GM19239 (cell line): ENCODE measurements at places on chromosomes 2 and 18.

DNA sequence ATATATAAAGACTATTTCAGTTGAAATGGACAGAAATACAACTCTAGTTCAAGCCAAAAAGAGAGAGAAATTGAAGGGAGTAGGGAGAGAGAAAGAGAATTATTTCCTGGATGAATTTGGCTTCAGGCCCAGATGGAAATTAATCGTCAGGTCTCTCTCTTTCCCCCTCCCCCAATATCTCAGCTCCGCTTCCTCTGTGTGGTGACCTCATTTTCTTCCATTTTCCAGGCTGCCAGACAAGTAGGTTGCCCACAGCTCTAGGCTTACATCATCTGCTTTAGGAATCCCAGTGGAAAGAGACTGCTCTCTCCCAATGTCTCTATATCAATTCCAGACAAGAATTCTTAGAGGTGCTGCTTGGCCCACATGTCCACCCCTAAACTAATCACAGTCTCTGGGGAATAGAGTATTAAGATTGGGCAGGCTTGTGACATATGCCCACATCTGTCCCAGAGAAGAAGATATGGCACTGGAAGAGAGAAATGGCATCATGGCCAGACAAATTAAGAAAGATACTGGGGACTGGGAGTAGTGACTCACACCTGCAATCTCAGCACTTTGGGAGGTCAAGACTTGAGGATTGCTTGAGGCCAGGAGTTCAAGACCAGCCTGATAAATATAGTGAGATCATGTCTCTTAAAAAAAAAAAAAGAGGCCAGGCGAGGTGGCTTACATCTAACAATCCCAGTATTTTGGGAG lies 37.2 kb upstream of the CFAP36 start:
- no peak for DNase-seq

GRCh38 chr18:37297106-37297505 lies 268.5 kb downstream of the CELF4 start:
- no peak for DNase-seq

GRCh38 chr2:181876614-181877063 lies 14.9 kb upstream of the ITPRID2 start:
- DNase-seq, result no peak

DNA sequence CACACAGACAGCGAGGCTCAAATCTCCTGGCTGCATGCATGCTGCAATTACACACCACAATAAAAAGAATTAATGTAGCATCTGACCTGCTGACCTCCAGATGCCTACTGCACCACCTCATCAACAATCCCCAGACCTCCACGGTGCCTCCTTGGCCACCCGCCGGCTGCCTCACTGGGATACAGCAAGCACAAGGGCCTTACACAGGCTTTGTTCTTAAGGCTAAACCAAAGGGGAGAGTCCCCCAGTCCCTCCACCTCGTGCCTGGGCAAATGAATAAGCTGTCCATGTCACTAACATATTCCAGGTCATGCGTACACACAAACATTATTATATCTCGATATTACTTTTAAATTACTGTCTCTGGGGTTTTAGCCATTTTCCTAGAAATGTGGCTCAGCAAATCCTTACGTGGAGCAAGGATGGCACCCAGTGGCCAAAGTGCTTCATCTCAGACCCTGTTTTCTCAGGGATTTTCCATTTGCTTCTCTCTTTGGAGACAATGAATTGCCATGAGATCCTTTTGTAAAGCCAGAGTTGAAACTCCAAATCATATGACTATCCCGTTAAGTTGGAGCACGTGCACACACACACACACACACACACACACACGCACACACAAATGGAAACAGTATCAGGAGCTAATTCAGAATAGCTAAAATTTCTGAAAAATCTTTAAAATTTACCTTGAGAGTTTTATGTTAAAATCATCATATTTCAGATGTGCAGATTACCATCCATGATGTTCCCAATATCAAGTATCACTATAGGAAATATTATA lies 313.8 kb downstream of the PDE11A start:
- DNase-seq, result no peak

- no peak for DNase-seq
Observed at GRCh38 chr2:24181849-24182248, 7.0 kb downstream of the FAM228A start.

DNA sequence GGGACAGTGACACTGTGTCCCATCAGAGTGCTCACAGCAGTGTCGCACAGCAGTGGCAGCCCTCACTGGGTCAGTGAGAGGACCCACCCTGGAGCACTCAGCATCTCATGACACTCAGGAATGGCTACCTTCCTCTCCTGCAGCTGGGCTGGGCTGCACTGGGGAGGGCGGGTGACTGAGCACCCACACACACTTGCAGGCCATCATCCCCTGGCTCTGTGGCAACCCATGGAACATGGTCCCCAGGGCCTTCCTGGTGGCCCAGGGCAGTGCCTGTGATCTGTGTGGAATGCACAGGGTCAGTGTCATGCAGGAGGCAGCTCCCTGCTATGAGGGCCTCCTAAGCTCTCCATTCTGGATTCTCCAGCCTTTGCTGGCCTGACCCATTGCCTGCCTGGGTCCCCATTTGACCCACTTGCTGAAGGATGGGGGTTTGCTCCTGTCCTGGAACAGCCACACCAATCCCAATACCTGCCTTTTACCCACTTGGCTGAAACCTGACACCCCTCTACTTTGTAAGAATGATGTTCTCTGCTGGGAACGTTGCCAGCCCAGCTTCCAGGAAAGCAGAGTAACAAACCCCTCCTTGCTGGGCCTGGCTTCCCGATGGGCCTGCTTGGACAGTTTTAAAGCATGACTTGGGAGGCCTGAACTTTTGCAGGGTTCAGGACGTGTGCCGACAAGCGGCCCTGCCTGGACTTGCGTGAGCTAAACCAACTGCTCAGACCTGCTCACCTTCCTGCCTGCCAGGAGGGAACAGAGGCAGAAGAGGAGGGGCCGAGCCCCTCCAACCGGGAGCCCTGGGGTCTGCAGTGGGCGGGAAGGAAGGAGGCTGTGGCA lies 13.7 kb downstream of the HS6ST1 start:
- DNase-seq, result no peak

GRCh38 chr2:105869341-105869740 lies 124.6 kb downstream of the NCK2 start:
- DNase-seq, result no peak

GRCh38 chr18:26438980-26439379 lies 109.4 kb downstream of the KCTD1 start:
- DNase-seq, result peak; percentile 25

DNA sequence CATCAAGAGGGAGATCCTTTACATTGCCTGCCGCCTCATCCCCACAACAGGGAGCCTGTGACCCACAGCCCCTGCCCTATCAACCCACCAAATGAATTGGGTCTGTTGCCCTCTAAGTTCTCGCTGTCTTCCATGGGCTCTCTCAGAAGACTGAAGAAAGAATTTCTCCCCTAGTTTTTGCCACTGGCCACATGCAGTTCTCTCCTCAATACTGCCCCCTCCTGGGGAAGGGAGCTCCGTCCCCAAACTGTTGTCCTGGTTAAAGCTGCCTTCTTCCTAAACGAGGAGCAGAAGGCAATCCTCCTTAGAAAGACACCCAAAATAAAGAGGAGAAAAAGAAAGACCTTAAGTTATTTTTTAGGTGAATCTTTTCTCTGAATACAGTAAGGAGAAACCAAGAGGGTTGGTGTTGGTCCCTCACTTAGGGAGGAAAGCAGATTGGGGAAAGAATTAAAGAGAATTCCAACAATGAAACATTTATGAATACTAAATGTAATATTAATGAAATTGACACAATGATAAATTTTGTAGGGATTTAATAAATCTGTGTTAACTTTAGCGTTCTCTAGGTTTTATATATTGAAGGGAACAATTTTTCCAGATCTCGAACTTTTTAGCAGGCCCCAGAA lies 31.1 kb upstream of the SATB2 start:
- peak; percentile 57 for DNase-seq

- no peak for DNase-seq
Observed at GRCh38 chr2:48915884-48916283, 160.4 kb upstream of the LHCGR start.
